ENCODE measurements at places on chromosomes 6 and 20.

DNA sequence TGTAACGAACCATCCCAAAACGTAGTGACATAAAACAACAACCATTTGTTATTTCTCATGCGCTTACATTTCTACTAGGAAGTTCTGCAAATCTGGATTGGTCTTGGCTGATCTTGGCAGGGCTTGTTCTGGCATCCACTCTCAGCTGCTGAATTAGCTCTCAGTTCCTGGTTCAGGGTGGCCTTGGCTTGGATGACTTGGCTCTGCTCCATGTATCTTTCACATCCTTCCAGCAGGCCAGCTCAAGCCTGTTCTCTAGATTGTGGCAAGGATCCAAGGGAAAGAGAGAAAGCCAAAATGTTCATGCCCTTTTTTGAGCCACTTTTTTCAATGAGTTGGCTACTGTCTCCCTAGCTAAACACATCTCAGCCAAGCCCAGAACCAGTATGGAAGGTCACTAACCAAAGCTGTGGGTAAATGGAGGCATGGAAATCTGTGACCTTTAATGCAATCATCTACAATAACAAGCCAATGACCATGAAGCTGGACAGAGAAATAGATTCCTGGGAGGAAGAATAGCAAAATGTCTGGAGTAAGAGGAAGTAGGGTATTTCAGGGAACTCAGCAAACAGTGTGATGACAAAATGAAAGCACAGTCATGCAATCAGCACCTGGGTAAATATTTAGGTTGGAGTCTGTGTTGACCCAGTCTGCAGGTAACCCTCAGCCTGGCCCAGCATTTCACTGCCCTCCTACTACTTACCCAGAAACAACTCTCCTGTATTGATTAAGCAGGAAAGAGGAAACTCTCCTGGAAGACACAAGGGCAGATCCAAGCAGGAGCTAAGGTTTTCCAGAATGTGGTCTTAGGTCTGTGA lies 32.7 kb upstream of the SNAP25 start:
- DNase-seq = no peak

DNA sequence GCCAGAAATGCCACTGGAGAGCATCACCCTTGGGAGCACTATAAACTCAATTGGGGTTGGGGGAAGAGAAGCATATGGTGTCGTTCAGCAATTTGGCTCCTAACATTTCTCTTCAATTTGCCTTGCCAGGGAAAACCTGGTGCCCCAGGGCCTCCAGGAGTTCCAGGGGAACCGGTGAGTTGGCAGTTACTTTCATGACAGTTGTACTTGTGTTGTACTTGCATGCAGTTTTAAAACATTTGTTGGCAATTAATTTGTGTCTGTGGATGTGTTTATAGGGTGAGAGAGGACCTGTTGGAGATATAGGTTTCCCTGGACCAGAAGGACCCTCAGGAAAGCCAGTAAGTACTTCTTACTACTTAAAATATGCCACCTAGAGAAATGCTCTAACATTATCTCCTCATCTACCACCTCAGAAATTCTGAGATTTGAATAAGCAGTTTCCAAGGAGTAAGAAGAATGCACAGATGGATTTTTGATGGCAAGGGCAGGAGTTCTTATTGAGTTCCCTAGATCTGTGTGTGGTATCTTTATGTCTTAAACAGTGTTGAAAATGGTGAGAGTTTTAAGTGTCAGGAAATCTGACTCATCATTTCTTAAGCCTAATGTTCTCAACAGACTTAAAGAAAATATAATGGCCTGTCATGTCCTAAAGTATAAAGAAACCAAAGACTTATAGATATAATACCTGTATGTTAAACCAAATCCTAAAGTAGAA lies 122.5 kb downstream of the COL9A1 start:
- peak; percentile 79 for DNase-seq

GRCh38 chr6:27452496-27452897 lies 20.4 kb downstream of the ZNF184 start:
- peak; percentile 9 for DNase-seq

- no peak for DNase-seq
These were observed 31.2 kb upstream of the VSTM2L start for GRCh38 chr20:37871751-37872150.

GRCh38 chr20:17811628-17811965 lies 111.8 kb downstream of the BANF2 start:
- DNase-seq = no peak

DNA sequence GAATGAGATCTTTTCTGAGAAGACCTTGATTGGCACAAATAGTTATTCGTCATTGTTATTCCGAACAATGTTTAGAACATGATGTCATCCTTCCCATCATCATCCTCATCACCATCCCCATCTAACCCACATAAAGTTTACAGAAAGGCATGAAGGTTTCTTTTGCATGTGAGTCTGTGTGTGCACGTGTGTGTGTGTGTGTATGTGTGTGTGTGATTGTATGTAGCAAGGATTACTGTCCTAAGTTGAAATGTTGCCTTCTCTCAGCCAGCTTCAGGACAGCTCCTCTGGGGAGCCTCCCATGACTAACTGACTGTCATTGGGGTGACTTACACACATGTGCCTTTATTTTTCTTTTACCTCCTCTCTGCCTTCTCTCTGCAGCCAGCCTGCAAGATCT lies 113.5 kb downstream of the SLC22A3 start:
- peak; percentile 26 for DNase-seq

GRCh38 chr6:152188011-152188410 lies 380.5 kb downstream of the ESR1 start:
- no peak for DNase-seq

DNA sequence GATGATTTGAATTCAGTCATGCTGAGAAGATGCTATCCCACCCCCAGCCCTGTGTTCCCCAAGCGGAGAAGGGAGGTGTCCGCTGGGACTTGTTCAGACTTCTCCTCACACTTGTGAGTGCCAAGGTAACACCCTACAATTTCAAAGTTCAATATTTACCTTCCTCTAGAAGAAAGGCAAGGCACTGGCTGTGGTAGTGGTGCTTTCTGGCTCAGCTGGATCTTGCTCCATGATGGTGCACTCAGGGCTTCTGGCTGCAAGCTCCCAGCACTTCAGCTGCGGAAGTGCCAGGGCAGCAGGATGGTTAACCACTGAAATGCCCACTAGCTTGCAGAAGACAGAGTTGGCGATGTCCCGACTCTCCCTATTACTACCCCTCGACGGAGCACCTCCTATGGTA lies 135.4 kb downstream of the MTFR2 start:
- DNase-seq = no peak

- DNase-seq = peak; percentile 99
These were observed 16.2 kb upstream of the BEND6 start for GRCh38 chr6:56938649-56939191.

DNA sequence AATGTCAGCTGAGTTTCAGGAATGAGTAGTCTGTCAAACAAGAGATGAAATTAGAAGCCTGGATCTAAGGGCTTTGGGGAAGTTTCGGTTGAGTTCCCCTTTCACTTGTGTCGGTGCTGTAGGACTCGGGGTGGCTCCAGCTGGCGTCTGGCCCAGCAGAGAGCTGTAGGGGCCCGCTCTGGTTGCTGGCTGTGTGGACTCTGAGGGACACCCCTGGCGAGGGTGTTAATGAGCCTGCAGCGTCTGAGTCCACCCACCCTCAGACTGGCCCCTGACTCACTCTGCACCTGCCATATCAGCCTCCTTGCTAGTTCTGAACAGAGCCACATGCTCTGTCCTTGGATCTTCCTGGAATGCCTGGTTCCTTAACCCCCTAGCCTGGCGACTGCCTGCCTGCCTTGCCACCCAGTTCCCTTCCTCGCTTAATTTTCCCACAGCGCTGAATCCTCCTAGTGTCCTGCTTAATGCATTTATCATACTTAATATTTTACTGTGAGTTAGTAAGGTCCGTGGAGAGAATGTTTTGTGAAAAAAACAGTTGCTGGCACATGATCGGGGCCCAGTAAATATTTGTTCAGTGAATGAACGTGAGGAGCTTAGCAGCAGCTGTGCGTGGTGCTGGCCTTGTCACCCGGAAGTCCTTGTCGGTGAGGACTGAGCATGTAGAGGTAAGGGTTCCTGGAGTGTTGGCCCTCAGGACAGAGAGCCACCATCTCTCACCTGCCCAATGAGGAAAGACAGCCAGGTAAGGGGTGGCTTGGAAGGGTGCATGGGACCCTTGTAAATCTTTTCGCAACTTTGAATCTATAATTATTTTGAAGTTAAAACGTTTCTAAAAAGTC lies 1.6 kb downstream of the DNAJC5 start:
- peak; percentile 5 for DNase-seq

DNA sequence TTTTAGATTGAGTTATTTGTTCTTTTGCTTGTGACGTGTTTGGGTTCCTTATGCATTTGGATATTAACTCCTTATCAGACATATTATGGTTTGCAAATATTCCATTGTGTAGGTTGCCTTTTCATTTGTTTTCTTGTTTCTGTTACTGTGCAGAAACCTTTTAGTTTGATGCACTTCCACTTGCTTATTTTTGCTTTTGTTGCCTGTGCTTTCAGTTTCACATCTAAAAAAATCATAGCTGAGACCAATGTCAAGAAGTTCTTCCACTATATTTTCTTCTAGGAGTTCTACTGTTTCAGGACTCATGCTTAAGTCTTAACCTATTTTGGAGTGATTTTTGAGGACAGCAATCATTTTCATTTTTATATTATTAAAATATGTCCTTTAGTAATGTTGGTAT lies 113.5 kb downstream of the EPM2A start:
- DNase-seq = no peak

DNA sequence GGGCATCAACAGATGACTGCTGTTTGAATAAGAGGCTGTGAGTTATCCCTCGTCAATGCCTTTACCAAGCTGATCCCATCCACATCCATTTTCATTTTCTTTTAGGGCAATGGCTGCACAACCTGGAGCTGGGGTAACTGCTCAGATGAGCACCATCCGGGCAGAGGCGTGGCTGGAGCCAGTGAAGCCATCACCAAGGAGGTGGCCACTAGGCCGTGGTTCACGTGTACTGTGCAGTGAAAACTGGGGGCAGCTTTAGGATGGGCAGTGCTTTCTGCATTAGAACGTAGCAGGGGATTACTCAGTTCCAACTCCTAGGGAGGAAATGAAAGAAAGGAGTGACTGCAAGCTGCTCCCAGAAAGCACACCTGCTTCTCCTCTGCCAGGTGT lies 51.2 kb downstream of the RRBP1 start:
- no peak for DNase-seq

- peak; percentile 68 for DNase-seq
These were observed 3.2 kb downstream of the GRIK2 start for GRCh38 chr6:101396548-101397173.

GRCh38 chr20:17568045-17568788 lies 1.7 kb upstream of the DSTN start:
- DNase-seq = peak; percentile 13

- peak; percentile 10 for DNase-seq
These were observed 4.6 kb downstream of the DACT2 start for GRCh38 chr6:168314948-168315347.

DNA sequence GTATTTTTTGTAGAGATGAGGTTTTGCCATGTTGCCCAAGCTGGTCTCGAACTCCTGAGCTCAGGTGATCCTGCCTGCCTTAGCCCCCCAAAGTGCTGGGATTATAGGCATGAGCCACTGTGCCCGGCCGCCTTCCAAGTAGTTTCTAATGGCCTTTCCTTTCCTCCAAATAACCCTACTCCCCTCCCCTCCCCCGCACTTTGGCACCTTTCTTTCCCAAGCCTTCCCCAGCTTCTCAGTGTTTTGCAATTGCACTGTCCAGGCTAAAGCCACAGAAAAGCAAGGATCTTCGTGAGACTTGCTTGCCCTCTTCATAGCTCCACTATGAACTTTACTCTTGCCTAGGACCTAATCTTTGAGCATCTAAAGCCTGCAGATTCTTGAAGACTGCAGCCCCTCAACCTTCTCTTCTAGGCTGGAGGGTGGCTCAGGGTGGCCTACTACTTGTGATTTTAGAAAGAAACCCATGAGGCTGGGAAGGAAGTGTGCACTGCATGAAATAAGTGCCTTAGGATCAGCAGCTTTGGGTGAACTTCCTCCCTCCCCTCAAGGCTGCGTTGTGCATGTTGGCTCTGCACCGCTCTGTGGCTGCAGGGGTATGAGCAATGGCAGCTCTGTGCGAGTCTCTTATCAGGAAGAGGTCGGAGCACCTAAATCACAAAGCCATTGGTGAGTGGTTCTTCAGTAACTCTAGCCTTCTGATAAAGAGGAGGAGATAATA lies 152.4 kb upstream of the SNX9 start:
- no peak for DNase-seq

- DNase-seq = no peak
These were observed 1.7 kb upstream of the RIPOR3 start for GRCh38 chr20:50693001-50693400.

DNA sequence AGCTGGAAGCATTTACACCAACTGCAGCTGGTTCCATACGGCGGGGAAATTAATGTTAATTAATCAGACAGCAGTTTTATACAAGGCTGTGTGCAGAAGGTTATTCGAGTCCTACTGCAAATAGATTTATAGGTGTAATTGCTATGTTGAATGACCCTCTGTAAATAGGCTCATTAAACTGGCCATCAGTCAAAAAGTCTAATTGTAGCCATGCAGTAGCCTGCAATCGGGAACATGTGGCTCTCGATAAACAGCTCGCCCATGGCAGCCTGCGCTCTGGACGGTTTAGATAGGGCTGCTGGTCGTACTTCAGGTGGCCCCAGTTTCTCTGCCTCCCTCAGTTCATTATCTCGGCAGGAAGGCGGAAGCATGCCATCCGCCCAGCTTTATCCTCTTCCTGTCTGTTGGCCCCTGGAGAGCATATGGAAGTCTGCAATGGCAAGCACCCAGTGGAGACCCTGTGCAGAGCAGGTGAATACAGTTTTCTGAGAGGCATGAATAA lies 143.2 kb downstream of the MBOAT1 start:
- DNase-seq = no peak

DNA sequence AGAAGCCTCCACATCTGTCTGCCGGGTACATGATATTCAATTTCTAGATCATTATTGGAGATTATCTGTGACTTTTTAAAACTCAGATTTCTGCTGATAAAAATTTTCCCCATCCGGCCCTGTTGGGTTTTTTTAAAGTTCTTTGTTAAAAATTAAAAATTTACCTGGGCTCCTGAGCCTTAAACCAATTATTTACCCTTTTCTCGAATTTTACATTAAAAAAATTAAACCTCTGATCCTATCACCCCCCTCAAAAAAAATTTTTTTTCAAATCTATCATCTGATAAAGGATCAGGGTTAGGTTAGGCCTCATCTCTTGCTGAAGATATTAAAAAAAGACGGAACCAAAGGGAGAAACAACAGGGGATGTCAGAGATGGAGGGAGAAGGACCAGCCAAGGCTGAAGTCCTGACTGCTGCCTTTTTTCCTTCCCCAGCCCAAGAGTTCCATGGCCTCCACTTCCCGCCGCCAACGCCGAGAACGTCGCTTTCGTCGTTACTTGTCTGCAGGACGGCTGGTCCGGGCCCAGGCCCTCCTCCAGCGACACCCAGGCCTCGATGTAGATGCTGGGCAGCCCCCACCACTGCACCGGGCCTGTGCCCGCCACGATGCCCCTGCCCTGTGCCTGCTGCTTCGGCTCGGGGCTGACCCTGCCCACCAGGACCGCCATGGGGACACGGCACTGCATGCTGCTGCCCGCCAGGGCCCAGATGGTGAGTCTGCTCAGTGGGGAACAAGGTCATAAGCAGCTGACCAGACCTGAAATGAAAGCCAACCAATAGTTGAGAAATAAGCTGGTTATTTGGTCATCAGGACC lies 527 bp downstream of the NFKBIL1 start:
- no peak for DNase-seq

Measured in fibroblast of skin of right biceps (primary cell).